ENCODE measurements at places on chromosomes 1 and 21. TPM values are rescaled to one million over a fixed set of nuclear protein-coding genes. Genes with fewer than 3 reads are reported as not detected.

DNA sequence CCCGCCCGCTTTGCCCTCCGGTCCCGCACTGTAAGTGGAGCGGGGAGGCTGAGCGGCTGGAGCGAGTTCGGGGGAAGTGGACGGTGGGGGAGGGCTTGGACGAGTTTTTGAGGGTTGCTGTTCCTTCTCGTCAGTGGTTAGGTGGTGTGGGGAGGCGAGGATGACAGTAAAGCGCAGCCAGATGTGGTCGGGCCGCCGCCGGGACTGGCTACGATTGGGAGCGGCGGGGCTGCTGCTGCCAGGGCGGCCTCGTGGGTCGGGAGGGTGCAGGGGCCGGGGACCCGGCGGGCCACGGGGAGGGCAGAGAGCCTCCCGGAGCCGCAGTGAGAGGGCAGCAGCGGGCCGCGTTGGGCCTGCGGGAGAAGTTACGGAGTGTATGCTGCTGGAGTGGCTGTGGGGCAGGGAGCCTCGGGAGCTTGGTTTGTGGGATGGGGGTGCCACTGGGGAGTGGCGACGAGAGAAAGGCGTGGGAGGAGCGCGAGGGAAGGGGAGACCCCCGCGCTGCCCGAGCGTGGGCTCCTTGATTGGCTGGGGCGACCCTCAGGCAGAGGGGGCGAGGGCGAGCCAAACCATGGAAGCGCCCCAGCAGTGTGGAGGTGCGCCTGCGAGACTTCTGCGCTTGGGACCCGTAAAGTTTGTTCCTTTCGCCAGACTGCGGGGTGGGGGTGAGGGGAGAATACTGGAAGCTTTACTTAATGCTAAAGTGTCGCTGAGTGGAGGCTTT, 2.1 kb downstream of the ADGRL2 start:
- DNase-seq = no peak

DNA sequence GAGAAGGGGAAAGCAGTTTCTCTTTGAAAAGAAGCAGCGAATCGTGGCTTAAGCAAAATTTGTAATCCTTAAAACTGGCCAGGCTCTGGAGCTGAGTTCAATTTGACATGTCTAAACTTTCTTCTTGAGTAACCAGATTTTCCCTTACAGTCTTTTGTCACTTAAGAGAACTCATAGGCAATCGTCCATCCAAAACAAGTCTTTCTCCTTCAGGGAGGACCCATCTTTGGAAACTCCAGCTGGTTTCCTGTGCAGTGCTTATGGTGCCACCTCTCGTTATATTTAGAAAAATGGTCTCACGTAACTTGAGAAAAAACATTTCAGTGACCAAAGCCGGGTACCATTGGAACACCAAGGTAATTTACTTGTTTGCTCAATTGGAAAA, 1.8 kb upstream of the PTTG1IP start:
- peak; percentile 48 for DNase-seq

DNA sequence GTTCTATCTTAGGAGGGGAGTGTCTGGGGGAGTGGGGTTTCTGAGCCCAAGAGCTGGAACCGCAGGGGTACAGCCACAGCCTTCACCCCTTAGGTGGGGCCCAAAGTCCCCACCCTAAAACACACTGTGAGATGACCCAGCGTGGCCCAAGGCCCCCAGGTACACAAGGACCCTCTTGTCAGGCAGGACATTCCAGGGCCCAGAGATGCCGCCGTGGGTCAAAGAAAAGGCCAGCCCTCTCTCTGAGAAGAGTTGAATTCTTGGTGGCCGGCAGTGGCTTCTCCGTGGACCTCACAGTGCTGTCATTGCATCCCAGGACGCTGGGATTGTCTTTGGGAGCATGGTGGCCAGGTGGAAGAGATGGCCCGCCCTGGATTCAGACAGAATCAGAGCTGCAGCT, 176.3 kb upstream of the C1orf174 start:
- no peak for DNase-seq

DNA sequence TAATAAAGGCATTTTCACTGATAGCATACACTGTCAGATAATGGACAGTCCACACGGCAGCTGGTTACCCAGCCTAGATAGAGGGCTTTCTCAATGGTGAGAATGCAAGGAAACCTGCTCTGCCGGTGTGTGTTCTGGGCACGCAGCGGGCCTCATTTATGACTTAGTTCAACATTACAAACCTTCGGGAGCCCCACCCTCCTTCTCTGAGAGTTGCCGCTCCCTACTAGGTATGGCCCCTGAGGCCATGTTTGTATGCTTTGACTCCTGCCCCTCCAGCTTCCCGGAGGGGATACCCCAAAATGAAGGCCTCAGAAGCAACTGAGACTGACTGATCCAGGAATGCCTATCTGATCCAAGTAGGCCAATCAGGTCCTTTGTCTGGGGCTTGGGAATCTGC, 17.2 kb upstream of the FABP3 start:
- no peak for DNase-seq

DNA sequence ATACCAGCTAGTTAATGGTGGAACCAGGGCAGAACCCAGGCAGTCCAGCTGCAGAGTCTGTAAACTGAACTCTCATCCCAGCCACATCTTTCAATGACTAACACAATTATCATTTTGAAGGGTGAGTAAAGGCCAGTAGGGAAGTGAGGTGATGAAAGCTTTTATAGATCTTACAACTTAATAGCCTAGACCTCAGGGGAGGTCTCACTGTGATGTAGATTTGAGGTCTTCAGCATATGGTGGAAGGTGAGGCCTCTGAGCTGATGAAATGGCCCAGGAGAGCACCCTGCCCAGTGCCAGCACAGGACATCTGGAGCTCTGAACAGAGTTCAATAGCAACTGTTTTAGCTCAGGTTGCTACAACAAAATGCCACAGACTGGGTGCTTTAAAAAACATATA, 44.8 kb upstream of the POU2F1 start:
- no peak for DNase-seq

DNA sequence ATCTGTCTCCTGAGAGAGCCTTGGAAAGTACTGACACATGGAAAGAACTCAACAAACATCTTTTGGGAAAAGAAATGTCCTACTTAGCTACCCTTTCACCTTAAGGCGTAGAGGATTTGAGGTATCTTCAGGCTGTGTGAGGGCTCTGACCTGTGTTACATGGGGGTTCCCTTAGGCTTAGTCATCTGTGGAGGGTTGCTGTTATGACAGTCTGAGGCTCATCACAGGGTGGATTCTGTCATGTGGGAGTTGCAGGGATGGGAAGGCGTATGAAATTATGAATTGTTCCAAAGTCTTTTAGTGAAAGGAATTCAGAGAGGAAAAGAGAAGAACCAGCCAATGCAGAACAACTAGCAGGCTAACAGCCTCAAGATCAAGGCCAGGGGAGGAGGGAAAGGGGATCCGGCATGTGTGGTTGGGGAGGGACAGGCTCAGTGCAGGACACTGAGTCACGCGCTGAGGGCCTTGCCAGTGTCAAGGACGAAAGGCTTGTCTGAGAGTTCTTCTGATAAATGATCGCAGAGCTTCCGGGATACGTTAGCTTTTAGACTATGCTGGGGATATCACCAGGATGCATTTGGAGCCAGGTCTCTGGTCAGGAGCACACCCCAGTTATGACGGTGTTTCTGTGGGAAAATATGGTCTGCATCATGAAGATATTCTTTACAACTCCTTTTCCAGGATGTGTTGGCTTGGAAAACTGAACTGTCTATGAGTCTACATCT, 24.6 kb upstream of the PLA2G2C start:
- DNase-seq = no peak

DNA sequence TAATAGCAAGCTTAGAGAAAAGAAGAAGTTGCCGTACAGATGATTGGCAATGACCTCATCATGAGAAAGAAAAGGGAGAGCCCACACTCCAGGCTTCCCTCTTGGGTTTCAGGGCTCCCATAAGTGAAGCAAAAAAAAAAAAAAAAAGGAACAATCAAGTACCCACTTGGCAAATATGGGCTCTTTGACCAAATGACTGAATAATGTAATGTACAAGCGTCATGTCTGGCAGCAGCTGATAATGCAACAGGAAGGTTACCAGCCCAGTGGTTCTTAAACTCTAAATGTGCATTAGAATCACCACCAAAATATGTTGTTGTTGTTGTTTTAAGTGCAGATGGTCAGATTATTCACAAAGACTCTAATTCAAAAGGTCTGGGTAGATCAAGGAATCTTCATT, 13.5 kb downstream of the TNFSF4 start:
- DNase-seq = no peak

DNA sequence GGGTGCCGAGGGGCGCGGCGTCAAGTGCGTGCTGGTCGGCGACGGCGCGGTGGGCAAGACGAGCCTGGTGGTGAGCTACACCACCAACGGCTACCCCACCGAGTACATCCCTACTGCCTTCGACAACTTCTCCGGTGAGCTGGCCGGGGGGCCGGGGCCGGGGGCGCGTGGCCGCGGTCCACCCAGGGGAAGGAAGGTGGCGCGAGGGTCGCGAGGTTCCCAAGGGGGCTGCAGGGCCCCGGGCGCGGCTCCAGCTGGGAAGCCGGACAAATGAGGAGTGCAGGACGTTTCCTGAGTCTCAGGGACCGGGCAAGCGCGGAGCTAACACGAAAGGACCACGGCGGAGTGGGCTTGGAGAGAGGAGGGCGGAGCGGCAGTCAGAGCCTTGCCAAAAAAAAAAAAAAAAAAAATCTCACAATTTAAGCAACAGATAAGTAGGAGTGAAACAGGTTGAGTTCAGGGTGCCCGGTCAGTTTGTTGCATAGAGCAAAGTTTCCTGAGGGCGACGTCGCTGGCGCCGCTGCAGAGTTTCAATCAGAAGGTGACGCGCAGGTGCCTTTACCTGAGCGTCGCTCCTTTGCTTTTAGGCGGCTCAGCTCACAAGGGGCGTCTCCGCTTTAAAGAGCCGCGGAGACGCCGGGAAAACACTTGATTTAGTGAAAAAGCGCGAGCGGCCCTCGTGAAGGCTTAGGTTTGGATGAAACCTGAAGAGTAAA, 750 bp downstream of the RHOU start:
- DNase-seq = peak; percentile 26

GRCh38 chr1:21293537-21294265, 3.4 kb upstream of the ECE1 start:
- DNase-seq = peak; percentile 70

DNA sequence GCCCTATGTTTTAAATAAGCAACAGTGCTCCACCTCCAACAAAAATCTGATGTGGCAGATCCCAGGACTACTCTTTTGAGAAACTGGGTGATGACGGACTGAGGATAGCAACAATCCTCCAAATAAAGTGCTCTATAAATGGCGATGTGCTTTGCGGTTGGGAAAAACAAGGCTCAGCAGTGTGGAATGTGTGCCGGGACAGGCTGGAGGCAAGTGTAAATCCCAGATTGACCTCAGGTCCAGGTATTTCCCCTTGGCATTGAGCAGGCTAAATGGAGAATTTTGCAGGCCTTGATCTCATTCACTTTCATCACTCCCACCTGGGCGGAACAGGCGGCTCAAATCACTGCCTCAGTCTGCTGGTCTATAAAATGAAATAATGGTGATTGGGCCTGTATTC, 35.1 kb downstream of the LRRC42 start:
- no peak for DNase-seq

GRCh38 chr1:208420696-208421095, 176.5 kb upstream of the PLXNA2 start:
- no peak for DNase-seq

DNA sequence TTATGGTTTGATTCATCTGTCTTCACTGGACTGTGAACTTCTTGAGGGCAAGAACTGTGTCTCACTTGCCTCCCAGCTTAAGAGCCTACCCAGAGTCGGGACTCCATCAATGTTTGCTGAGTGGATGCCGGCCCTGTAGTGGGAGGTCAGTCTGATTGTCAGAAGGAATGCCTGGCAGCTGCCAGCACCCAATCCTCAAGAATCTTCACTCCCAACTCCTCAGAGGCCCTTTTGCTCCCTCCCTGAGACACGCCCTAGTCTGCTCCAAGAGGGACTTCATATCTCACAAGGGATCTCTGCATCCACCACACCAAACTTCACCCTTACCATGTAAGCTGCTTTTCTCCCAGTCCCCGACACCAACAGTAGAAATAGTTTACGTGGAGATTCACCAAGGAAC, 15.2 kb upstream of the KDM4A start:
- DNase-seq = no peak

DNA sequence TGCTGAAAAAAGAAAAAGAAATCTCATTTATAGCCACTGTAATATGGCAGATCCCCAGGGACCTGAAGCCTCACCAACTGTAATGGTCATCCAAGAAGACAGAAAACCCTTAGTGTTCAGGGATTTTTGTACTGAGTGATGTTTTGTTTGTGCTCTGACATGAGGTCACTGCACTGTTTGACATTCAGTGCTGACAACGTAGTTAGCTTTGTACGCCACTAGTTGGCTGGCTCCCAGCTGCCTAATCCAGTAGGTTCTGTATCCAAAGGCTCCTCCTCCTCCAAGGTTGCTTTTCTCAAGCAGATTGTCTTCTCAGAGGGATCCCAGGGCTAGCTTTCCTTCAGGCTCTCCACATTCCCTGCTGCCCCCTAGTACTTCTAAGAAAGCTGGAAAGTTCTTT, 9.5 kb upstream of the YRDC start:
- no peak for DNase-seq

DNA sequence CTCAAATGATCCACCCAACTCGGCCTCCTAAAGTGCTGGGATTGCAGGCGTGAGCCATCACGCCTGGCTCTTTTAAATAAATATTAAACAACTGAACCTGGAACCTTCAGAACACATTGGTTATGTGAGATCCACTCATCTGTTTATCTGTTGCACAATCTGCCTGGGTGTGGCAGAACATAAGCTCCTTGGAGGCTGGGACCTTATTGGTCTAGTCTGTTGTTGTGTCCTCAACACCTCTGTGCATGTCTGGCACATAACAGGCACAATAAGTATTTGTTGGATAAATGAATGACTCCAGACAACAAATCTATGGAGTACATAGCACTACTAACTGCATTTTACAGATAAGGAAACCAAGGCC, 4.1 kb upstream of the NBL1 start:
- no peak for DNase-seq

DNA sequence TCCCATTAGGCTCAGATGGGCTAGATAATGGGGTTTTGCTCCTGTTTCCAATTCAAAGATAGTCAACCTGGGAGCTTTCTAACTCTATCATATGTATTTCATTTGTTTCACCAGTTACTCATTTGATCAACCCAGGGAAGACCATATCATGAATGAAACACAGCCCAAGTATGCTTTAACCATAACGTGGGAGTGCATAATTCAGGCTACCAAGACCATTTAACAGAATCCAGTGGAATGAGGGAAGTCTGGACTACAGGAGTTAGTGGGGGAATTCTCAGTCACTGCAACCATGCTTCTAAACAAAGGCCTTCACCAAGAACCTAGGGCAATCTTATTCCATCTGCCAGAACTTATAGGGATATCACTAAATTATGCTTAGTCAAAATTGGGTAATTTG, 15.0 kb upstream of the SLC16A1 start:
- no peak for DNase-seq

GRCh38 chr1:30038134-30039025, 685.0 kb downstream of the MATN1 start:
- no peak for DNase-seq

- DNase-seq = peak; percentile 54
These were observed 43.4 kb upstream of the RHOU start for GRCh38 chr1:228691926-228692325.

The AQP10 gene
- total RNA-seq = not detected

The RIPPLY3 gene
- total RNA-seq = 0.17 TPM

The BTF3L4 gene
- total RNA-seq = 32.7 TPM

The PODN gene
- not detected for total RNA-seq

The DCLRE1B gene
- 16.2 TPM for total RNA-seq

The GBP1 gene
- 272 TPM for total RNA-seq

The INSRR gene
- 0.05 TPM for total RNA-seq

The ARMH1 gene
- total RNA-seq = 50.7 TPM

The DMRTA2 gene
- total RNA-seq = not detected

The SAMD13 gene
- 0.23 TPM for total RNA-seq

The ZCCHC17 gene
- total RNA-seq = 23.1 TPM

The RGS1 gene
- total RNA-seq = 14.8 TPM

The SRGAP2B gene
- 31.1 TPM for total RNA-seq

The GSTM1 gene
- total RNA-seq = 77.2 TPM

The OR2L5 gene
- not detected for total RNA-seq

The NMNAT2 gene
- not detected for total RNA-seq

The TBX19 gene
- 3.1 TPM for total RNA-seq

Measured in activated CD4-positive, alpha-beta T cell treated with anti-CD3 and anti-CD28 coated beads, Interleukin-2, amount 10 ng/mL, durations not matched to agents 7 days and 5 days (primary cell).